NCI-H1092 (cell line): ENCODE measurements at places on chromosomes 16 and 17.

- no peak for DNase-seq
These were observed 227.3 kb upstream of the RPL38 start for GRCh38 chr17:73976147-73976546.

- no peak for DNase-seq
These were observed 273.9 kb upstream of the MAF start for GRCh38 chr16:79874391-79874790.

DNA sequence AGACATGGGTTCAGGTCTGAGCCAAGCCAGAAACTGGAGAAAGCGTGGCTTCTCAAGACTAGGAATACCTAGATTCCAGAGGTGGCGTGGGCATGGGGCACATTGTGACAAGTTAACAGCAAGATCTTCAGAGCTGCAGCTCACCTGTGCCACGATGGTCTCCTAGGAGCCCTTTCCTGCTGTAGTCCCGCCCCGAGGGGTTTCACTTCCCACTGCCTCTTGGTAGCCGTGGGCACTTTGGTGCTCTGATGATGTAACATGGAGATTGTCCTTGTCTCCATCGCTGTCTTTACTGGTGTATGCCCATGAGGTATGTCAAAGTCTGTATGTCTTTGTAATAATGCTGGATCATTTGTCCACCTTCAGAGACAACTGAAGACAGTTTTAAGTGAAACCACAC, 89.7 kb downstream of the WWOX start:
- no peak for DNase-seq

GRCh38 chr16:89170346-89171215, 967 bp upstream of the CDH15 start:
- peak; percentile 28 for DNase-seq

DNA sequence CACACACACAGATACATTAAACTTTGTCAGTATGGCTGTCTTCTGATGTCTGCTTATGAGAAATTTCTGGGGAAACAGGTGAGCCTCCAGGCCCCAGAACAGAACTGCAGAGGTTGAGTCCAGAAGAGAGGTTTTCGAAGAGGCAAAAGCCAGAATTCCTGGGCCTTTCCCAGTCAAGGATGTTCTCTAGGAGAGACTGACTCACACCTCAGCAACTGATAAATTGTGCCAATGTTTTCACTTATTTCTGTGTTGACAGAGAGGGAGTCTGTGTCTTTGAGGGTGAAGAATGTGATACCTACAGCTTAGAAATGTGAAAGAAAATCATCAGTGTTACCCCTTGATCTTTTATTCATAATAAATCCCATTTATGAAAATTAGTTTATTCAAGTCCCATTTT, 30.3 kb downstream of the LDHD start:
- DNase-seq = no peak
